ENCODE measurements at places on chromosomes 12 and 14.

DNA sequence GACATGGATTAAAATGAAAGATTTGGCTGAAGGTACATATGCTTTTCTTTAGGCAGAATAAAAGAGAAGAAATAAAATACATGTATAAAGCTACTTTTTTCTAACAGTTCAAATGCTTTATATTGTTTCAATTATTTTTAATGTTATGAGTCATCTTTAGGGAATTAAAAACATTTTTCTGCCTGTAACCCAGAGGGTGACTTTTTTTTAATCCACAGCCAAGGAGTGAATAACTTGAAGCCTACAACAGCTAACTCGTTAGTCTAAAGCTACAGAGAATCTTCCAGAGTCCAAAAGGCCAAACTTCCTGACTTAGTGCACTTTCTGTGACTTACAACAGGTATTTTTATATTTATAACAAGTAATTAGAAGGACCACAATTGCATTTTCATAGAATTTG lies 151.6 kb downstream of the SEC23A start:
- DNase-seq = no peak

DNA sequence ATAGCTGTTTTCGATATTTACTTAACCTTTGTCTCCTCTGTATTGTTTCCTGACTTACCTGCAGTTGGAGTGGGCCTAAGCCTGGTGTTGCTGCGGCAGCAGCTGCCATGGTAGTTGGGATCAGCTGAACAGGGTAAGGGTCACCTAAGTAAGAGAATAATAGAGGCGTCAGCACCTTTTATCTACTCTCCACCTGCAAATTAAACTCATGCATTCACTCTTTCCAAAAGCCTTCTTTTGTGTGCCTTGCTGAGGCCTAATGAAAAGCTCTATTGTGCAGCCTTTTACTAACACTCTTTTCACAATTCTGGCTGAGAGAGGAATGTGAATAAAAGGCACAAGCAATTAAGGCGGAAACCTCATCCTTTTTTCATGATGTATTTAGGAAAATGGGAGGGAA lies 308.7 kb downstream of the SOX5 start:
- peak; percentile 76 for DNase-seq

DNA sequence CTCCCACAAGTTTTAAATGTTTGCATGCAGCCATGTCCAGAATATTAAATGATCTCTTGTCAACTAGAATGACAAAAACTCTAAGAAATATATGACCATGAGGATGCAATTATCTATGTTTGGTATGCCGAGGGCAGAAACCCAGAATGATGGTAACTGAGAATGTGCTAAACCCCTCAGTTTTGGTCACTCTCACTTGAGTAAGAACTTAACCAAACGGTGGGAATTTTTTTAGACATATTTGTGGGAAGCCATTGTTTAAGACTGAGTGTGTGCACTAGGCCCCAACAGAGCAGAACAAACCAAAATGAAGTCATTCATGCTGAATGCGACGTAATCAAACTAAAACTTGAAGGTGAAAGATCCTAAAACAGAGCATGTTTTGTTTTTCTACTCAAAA lies 1927.9 kb upstream of the SEL1L start:
- no peak for DNase-seq

GRCh38 chr12:129373746-129374145 lies 520.5 kb downstream of the GLT1D1 start:
- no peak for DNase-seq

- DNase-seq = no peak
Measured at GRCh38 chr14:89900802-89901201, 53.7 kb downstream of the EFCAB11 start.

DNA sequence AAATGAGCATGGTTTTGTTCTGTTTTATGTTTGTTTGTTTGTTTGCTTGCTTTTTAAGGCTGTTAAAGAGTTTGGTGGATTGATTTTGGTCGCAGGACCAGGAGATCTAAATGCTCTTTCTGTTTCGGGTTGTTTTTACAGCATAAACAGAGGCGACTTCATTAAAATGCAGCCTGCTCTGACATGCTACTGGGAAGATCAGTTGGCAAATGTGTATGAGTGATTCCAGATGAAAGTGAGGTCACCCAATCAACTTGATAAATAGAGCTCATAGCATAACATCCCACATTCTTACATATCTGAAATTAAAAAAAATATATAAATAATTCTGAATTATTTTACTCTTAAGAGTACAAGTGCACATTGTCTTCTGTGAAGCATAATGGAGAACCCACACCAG lies 947.7 kb downstream of the GALC start:
- DNase-seq = no peak

- DNase-seq = peak; percentile 16
Measured at GRCh38 chr12:1576410-1577241, 17.8 kb downstream of the FBXL14 start.

DNA sequence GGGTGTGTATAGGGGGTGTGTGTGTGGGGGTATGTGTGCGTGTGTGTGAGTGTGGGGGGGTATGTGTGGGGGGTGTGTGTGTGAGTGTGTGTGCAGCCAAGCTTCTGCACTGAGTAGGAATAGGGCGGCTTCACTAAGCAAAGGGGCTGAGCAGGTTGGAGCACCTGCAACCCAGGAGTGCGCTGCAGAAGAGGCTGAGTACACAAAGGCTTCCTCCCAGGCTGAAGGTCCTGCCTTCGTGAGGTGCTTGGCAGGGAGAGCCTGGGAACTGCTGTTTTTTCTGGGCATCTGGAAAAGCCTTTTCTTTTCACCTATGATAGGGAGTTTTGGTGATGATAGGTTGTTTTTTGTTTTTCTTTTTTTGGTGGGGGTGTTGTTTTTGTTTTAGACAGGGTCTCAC lies 6.0 kb upstream of the NUDT14 start:
- no peak for DNase-seq

GRCh38 chr14:84129941-84130340 lies 1400.0 kb upstream of the FLRT2 start:
- DNase-seq = no peak

DNA sequence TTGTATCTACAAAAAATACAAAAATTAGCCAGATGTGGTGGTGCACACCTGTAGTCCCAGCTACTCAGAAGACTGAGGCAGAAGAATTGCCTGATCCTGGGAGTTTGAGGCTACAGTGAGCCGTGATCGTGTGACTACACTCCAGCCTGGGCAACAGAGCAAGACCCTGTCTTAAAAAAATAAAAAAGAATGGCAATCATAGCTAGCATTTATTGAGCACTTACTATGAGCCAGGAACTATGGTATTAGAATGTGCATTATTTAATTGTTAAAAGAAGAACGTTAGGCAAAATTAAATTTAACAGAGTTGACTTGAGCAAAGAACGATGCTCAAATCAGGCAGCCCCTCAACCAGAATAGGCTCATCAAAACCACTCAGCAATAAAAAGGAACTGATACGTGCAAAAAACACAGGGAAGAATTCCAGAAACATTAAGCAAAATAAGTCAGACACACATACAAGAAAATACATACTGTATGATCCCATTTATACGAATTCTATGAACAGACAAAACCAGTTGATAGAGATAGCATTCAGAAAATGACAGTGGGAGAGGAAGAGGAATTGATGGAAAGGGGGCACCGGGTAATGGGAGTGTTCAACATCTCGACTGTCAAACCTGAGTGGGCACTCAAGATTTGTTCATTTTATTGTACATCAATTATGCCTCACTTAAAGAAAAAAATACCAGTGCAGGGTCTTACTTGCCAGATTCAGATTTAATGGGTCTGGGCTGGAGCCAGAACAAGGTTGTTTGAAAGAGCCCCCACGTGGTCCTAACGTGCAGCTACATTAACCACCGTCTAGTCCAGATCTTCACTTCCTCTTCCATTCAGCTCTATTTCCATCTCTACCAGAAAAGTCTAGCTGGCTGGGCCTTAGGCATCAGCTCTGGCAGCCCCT lies 8.0 kb downstream of the SCNN1A start:
- no peak for DNase-seq

- DNase-seq = no peak
Measured at GRCh38 chr14:57796556-57796955, 69.3 kb downstream of the SLC35F4 start.

GRCh38 chr12:20350495-20350894 lies 17.8 kb upstream of the PDE3A start:
- DNase-seq = no peak

DNA sequence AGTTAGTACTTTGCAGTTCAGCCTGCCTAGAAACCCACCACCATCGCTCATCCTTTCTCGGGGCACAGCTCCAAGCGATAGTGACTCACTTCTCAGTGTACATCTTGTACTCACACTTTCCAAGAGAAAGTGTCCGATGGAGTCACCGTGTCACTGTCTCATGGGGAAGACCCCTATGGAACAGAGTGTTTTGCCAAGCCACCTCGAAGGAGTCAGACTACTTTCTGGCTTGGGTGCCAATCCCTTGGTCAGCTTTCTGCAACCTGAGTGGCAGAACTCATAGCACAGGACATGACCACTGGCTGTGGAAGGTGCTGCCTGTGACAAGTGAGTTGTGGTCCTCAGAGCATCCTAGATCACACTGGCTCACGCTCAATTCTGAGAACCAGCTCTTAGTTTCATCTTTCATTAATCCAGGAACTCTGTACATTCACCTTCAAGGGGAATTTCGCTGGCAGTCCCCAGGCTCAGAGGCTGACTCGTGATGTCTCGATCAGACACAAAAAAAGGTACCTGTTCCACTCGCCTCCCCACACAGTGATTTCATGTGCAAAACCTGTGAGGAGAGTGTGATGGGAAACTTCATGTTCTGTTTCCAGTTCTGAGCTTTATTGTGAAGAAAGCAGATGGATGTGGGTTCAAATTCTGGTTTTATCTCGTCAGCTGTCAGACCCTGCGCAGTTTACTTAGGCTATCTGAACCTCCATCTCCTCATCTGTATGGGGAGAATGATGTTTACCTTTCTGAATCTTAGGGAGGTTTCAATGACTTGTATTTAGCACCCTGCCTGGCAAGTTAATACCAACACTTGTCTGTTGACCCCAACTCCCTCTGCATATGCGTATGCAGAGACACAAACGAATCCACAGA lies 127.3 kb upstream of the CCND2 start:
- DNase-seq = no peak

- DNase-seq = no peak
Measured at GRCh38 chr14:72744416-72745120, 149.3 kb downstream of the DPF3 start.

DNA sequence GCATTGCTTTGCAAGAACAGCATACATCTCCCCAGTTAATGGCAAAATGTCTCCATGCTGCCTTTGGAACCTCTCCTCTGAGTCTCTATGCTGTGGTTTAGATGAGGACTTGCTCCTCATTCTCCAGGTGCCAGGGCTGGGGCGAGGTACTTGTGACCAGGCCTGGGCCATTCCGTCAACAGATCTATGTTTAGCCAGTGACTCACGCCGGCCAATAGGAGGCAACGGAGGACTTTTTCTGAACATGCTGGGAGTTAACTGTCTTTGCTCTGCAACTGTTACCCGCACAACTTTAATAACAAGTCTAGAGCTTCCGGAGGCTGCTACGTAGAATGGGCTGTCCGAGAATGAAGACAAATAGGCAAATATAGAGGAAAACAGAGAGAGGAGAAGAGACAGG lies 214.2 kb downstream of the GLT1D1 start:
- peak; percentile 45 for DNase-seq

- no peak for DNase-seq
Measured at GRCh38 chr12:104290320-104290719, 13.2 kb upstream of the EID3 start.

DNA sequence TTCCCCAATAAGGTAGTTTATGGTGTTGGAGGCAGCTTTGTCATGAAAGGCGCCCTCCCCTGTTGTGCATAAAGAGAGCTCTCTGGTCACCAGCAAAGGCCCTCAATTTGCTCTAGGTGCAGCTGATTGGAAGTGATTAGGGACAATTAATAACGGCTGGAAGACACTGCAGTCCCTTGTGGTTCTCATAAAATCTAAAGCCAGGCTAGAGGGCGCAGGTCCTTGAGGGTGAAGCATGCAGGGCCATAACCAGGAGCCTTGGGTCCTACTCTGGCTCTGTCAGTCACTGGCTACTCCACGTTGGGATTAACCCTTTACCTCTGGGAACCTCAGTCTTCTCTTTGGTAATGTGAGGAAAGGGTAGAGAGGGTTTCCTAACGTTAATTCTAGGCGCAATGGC lies 1.9 kb downstream of the DAAM1 start:
- DNase-seq = peak; percentile 75

DNA sequence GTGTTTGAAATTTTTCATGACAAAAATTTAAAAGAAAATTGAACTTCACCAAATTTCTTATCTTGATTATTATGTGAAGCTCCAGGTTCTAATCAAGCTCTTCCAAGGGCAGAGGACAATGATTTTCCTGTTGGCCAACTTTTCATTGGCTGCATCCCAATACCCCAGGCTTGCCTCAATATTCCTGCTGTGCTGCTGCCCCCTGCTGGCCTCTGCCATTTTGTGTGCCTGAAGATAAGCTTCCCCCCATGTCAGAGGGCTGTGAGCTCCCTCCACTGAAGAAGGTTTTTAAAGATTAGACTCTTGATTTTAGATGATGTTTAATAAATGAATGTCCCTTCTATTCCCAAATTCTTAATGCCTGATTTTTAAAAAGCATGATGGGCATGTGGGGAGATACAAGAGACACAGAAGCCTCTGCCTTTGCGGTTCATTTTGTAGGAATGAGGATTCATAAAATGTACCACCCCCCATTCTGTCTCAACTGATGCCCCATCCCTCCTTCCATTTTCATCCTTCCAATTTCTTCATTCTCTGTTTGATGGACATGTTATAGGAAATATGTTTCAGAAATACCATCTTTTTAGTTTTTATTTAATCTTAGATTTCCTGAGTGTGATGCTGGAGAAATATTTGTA lies 76.7 kb upstream of the RGS6 start:
- DNase-seq = peak; percentile 88

DNA sequence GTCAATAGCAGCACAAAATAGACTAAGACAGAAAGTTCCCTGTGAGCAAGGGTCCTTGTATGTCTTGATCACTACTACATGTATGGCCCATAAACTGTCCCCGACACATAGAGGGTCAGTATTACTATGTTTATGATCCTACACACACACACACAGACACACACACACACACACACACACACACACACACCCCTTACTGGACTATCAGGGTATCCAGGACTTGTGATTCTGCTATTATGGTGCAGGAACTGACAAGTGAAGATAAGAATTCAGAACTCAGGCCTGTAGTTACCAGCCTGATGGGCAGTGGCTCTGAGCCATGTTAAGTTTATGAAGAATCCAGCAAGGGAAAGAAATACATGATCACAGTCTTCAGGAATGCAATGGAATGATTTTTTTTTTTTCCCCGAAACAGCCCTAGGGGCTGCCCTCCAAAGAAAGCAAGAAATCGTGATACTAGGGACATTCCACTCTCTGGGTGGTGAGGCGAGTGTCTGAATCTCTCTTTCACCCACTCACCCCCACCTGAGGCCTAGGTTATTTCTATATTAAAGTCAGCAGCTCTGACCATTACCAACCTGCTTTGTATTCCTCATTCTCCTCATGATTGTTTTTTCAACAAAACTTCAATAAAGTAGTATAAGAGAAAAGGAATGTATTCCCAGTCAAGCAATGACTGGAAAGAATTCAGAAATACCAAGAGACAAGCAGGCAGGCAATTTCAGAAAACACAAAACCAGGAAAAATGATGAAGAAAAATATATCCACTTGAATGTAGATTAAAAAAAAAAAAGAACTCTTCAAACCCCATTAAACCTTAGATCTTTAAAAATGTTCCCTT lies 105.8 kb downstream of the AVPR1A start:
- DNase-seq = no peak
